Stimulated activated CD4-positive, alpha-beta T cell treated with anti-CD3 and anti-CD28 coated beads, Interleukin-2, amount 100 ng/mL, for 48 hours (primary cell): ENCODE measurements at places on chromosomes 12 and 14.

- DNase-seq, result no peak
These were observed 8.6 kb downstream of the GLTP start for GRCh38 chr12:109871668-109872314.

- no peak for DNase-seq
These were observed 7.7 kb downstream of the WSB2 start for GRCh38 chr12:118053071-118053985.

DNA sequence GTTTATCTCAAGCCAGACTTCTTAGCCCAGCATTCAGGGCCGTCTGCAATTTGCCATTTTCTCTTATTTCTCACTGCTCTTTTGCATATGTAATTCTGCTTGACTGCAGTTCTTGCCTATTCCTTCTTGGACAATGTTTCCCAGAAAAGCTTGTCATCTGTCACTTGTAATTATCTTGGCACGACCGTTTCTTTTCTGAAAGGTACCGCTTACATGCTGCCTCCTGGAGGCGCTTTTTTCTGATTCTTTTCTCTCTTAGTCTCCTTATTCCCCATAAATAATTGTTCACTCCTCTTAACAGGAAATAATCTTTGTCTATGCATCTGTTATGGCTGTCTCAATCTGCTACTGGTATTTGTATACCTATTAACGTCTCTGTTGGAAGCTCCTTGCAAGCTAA lies 1.2 kb upstream of the ALDH1L2 start:
- no peak for DNase-seq

GRCh38 chr14:64789696-64790095 lies 85.5 kb downstream of the PLEKHG3 start:
- DNase-seq, result no peak

DNA sequence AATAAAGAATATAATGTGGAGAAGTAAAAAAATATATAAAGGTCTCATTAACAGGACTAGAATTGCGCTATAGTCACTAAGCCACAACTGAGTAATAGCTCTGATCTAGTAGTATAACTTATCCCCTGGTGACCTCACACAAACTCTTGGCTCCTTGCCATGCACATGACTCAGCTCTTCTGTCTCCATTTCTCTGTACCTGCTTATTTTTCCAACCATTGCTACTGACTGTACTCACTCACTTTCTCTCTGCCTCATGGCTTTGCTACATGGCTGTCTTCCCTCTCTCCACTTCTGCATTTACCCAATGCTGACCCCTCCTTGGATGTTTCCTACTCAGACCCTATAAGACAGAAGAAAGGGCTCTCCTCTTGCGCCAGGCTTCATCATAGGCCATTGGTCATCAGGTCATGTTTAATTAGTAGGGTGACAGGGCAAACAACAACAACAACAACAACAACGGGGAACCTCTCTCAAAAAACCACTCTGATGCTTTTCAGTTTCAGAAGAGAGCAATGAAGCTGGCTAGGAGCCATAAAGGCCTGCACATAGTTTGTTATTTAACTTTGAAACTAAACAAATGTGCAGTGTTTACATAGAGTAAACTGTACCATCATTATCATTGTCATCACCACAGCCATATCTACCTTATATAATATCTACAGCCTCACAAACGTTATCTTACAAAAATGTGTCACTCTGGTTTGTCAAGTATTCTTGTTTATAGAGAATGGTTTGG lies 25.6 kb upstream of the KRAS start:
- peak; percentile 76 for DNase-seq
